ENCODE measurements at places on chromosomes 2 and 18.

DNA sequence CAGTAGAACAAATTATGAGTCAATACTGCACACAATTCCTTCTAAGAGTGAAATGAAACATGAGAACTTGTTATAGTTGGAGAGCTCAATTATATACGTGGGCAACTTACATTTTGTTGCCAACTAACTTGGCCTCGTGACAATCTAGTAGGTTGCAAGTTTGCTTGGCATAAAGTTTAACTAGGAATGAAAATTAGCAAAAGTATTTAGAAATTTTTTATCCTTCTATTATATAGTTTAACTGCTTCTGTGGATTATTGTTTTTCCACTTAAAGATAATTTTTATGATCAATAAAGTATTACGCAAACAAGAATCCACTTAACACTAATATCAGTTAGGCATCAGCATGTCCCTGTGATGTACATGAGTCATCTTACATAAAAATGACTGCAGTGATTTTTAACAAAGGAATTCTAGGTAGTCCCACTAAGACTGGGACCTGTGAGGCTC is 41.1 kb downstream of the FAM124B start:
- no peak for DNase-seq

- no peak for DNase-seq
Measured at GRCh38 chr18:27377251-27377650, 192.1 kb upstream of the CHST9 start.

DNA sequence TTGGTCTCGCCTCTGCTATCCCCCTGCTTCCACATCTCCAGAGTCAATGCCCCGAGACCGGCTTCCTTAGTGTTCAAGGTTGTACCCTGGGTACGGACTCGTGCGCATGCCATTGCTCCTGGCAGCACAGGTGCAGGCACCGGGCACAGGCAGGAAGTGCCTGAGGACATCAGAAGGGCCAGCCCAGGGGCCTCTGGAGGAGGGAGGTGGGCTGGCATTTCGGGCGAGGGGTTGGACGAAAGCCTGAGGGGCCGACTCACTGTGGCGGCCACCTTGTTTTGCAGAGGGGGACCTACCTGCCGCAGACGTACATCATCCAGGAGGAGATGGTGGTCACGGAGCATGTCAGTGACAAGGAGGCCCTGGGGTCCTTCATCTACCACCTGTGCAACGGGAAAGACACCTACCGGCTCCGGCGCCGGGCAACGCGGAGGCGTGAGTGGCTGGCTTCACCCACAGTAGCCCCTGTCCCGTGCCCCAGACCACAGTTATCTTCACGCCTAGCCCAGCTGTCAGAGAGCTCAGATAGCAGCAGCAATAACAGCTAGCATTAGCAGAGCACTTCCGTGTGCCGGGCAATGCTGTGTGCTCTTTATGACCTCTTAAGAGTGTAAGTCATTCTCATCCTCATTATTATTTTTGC is 12.5 kb downstream of the ITM2C start:
- DNase-seq = no peak

DNA sequence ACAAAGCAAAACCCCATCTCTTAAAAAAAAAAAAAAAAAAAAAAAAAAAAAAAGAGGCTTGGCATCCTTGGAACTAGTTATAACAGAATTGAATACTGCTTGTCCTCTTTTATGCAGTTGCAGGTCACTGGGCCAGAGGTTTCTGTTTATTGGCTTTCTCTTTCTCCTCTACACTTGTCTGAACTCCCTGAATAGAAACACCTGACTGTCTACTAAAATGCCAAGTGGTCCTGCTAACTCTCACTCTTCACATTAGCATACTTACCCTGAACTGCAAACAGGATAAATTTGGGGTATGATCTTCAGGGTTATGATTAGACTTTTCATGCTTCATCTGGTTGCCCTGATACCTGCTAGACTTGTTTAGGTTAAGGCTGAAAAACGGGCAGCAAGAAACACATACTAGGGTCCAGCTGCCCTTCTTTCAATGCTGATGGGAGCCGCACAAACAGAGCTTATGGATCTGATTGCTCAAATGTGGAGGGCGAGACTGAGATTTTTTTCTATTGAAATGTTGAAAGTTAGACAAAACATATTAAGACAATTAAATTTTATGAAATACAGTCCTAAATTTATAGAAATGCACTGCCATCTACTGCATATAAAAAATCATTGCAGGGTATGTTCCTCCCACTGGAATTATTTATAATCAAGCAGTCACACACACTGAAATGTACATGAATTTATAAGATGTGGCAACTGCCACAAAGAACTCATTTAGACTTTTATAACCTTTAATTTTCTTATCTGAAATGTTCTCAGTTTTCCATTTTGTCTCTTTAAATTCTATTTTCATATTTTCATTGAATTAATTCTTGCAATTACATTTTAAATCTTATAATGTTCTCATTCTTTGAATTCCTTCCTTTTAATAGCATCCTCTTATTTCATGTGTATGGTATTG is 40.8 kb downstream of the GTF3C3 start:
- DNase-seq = no peak

DNA sequence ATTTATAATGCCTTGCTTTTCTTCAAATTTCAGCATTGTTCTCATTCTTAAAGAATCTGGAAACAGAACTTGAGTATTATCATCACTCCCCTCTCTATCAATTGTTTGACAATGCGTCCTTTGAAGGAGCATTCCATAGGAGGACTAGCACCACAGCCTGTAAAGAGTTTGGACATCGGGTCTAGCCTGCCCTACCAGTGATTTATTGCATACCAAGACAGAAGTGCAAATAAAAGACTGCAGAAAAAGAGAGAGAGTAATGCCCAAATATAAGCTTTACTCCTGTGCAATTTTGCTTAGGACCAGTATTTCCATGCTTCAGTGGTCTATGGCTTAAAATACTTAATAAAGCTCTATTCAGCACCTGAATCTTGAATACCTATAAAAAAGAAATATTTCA is 55.4 kb upstream of the MAP2 start:
- no peak for DNase-seq

DNA sequence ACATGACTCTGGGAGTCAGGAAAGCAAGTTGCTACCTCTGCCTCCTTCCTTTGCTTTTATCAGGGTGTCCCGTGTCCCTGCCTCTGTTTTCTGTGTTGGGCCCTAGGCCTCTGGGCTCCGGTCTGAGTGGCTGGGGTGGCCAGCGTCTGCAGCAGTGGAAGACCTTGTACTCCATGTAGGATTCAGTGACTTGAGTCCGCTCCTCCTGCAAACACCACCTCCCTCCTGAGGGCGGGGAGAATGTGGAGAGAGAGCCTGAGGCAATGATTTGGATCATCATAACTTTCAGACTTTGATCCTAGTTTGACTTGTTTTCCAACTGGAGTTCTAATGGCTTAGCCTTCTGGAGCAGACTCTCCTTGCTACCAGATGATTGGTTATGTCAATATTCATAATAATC is 30.8 kb downstream of the ATP6V1C2 start:
- no peak for DNase-seq

DNA sequence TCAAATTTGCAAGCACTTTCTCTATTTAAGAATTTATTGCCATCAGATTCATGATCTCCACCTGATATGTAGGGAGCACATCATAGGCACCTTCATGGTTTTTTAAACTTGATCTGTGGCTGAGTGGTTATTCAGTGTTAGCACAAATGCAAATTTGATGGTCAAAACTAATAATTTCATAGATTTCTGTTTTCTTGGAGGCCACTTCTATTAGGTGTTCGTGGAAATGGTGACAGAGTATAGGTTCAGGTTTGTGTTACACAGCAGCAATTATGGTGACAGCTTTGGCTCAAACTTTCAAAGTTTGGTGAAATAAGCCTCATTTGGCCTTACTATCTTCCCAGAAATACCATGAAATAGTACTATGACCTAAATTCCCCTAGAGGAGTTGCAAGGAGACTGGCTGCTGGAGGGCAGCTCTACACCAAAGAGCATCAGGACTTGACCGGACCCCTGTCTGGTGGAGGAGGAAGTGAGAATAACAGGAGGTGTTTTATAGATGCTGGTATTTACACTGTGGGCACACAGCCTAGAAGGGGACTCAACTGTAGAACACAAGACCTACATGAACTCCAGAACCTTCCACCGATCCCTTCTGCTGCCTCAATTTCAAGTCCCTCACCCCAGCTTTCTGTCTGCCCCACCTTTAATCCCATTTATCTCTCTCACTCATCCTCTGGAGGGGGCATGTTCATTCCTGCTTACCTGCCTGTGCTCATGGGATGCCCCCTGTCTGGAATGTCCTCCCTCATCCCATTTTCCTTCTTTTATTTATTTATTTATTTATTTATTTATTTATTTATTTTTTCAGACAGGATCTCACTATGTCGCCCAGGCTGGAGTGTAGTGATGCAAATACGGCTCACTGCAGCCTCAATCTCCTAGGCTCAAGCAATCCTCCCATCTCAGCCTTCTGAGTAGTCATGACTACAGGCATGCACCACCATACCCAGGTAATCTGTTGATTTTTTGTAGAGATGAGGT is 132.9 kb upstream of the SIX2 start:
- no peak for DNase-seq

DNA sequence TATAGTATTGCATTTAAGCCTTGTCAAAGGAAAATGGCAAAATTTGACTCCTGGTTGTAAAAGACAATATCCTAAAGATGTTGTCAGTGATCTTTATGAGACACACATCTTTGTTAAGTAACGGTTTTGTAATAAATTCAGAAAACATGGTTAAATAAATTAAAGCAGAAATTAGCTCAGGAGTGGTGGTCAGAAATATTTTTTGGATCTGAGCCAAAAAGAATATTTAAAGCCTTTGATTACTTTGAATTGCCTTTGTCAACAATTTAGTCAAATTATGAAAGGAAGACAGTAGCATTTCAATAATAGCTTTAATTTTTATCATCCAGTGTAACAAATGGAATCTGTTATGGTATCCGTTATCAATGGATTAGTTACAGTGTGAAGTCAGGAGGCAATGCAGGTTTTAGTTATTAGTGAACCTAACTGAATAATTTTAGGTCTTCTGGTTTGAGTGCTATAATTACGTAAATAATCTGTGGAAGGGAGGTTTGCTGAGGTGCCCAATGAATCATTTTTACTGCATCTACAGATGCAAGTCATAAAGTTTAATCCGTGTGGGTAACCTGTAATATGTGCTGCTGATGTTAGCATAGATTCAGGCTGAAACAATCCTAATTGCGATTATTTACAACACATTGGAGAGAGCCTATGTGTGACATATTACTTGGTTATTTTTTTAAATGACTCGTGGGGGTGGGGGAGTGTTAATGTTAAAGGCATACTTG is 42.7 kb downstream of the SMAD4 start:
- no peak for DNase-seq

DNA sequence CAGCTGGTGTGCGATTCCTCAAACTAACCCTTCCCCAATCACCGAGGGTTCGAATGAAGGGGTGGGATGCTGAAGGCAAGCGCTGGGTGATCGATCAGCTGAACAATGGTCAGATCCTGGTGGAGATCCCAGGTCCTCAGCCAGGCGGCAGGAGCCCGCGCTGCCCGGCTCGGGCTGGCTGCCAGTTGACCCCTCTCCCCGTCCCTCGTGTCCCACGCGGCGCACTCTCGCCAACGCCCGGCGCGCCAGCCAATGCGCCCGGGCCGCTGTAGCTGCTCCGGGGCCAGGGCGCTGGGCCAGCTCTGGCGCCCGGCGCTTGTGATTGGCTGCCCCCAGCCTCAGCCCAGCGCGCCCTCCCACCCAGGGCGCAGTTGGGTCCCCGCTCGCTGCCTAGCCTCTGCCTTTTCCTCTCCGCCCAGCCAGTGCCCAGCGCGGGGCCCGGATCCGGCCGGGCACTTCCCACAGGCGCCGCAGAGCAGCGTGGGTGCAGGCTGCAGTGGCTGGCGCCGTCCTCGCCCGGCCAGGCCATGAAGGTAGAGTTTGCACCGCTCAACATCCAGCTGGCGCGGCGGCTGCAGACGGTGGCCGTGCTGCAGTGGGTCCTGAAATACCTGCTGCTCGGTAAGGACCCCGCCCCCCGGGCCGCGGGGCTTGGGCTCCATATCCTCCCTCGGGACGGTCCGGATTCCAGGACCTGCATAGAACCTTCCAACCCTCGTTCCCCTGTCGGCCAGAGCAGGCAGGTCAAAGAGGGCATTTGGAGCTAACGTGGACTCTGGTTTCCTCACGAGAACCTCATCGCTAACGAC is at the start of gene MOGAT1:
Gene MOGAT1, plus strand, starts transcription at position 400 of the 809 bp plus-strand sequence. Its CDS starts 128 bp downstream, at position 528.
- no peak for DNase-seq

- DNase-seq = peak; percentile 60
Measured at GRCh38 chr2:195559431-195559914, 97.6 kb upstream of the SLC39A10 start.

DNA sequence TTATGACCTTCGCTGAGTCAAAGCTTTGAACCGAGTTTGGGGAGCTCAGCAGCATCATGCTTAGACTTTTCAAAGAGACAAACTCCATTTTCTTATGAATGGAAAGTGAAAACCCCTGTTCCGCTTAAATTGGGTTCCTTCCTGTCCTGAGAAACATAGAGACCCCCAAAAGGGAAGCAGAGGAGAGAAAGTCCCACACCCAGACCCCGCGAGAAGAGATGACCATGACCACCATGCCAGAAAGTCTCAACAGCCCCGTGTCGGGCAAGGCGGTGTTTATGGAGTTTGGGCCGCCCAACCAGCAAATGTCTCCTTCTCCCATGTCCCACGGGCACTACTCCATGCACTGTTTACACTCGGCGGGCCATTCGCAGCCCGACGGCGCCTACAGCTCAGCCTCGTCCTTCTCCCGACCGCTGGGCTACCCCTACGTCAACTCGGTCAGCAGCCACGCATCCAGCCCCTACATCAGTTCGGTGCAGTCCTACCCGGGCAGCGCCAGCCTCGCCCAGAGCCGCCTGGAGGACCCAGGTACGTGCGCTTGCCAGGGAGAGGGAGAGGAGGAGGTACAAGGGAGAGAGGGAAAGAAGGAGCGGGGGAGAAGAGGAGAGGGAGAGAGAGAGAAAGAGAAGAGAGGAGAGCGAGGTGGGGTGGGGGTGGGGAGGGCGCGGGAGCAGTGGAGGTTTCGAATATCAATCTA is at the start of gene DLX1:
Gene DLX1, plus strand, starts transcription at position 48 of the 700 bp plus-strand sequence. Its CDS starts 171 bp downstream, at position 219.
- no peak for DNase-seq

DNA sequence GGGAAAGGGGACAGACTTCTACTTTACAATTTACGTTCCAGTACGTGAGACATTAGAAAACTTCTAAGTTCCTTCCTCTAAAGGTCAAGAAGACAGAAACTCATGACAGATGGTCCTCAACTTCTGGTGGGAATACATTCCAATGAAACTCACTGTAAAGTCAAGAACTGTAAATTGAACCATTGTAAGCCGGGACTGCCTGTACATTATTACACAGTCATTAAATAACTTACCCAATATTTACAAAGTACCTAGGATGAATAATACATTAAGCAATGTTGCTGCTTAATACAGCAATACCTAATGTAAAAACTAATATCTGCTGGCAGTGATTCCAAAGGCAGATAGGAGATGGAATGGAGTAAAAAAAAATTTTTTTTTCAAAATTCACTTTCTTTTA is 51.9 kb downstream of the CDH2 start:
- no peak for DNase-seq

DNA sequence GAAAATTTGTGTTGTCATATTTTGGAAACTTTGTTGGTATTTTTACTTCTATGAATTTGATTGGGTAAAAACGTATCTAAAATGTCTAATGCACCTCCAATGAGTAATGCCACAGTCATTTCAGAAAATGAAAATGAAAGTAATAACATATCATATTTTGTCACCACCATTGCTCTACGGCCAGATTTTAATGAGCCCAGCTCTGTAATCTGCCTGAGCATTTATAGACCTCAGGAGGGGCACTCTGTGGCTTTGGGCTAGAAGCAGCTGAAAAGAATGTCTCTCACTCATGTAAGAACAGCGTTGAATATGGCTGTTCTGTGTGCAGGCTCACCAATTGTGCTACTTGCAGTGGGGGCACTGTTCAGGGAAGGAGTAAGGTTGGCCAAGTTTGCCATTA is 32.7 kb upstream of the ABCA12 start:
- DNase-seq = no peak

- DNase-seq = no peak
Measured at GRCh38 chr18:75554644-75555185, 127.2 kb upstream of the SMIM21 start.
